ENCODE measurements at places on chromosomes 7 and 10.

DNA sequence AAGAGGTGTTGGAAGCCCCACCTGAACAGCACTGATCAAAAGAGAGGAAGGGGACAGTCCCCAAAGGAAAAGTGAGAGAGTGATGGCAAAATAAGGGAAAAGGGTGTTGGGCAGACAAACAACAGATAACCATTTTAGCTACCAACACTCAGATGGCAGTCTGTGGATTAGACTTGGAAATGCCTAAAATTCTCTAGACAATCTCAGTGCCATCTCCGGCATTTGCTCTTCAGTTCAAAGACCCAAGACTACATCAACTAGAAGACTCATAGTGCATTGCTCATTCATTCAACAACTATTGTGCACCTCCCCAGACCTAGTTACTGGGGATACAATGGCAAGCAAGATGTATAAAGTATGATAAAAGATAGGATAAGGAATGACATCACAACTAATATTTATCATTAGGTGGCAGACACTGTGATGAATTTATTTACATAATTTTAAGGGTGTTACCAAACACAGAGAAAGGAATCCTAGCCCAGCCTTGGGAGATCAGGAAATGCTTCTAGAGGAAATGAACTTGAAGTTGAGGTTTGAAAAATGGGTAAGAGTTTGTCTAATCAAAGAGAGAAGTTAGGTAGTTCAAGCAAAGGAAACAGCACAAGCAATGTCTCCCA is 109.3 kb upstream of the ARID5B start:
- no peak for DNase-seq

DNA sequence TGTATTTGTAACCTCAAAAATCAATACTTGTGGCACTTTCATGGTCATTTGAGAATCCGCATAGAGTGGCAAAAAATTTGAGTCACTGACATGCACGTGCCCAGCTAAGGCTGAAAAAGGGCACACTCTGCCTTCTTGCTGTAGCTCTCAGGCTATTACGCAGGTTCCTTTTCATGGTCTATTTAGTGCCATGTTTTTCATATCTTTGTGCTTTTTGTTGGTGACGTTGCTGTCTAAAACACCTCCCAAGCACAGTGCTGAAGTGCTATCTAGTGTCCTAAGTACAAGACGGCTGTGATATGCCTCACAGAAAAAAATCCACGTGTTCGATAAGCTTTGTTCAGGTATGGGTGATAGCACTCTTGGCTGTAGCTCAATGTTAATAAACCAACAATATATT is 50.9 kb downstream of the CREB3L2 start:
- DNase-seq: no peak

- no peak for DNase-seq
These were observed 6.7 kb upstream of the KLRG2 start for GRCh38 chr7:139490130-139490529.

DNA sequence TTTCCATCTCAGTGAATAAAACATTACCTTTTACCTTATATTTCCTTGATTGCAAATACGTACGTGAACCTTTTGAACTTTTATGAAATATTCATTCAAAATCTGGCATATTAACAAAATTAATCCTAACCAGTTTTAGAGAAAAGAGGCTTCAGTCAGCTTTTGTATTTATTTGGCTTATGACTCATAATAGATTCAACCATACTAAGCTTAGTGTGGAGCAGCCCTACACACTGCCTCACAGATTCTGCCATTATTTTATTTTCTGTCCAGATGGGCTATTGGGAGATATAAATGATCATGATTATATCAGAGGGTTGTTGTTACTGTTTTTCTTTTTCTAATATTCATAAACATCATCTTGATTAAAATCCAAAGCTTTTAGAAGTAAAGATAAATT is 325.5 kb downstream of the GPR37 start:
- no peak for DNase-seq

DNA sequence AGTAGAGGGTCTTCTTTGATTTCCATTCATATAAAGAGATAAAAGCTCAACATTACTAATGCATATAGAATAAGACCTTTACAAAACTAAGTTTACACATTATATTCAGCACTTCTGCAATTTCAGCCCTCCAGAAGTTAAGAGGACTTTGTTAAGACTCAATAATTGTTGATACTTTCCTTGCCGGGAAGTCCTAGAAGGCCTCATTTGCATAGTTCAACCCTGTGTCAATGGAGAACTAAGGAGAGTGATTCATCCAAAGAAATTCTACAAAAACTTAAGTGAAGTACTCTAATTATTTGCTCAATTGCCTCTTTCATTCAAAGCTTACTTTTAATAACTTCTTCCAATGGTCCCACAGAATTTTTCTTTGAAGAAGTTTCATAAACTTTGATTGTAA is 1060.3 kb upstream of the CELF2 start:
- peak; percentile 81 for DNase-seq

- no peak for DNase-seq
These were observed 3.1 kb upstream of the AIFM2 start for GRCh38 chr10:70135684-70136083.

DNA sequence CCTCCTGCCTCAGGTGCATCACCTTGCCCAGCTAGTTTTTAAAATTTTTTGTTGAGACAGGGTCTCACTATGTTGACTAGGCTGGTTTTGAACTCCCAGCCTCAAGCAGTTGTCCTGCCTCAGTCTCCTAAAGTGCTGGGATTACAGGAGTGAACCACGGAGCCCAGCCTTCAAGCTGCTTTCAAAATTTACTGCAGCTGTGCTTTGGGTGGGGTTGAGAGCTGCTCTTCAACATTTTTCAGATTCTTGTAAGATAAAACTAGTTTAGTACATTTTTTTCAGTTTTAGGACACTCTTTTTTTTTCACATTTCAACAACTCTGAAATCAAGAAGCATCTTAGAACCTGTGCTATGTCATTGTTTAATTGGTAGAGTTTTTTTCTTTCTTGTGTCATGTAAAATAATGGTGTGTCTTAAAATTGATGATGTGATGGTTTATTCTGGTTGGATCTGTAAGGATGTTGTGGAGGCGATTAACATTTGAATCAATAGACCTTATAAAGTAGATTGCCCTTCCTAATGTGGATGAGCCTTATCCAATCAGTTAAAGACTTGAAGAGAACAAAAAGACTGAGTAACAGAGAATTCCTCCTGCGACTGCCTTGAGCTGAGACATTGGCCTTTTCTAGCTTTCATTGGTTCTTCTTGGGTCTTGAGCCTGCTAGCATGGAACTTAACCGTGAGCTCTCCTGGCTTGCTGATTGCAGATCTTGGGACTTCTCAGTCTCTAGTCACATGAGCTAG is 13.5 kb downstream of the PLEKHA8 start:
- DNase-seq: peak; percentile 44

DNA sequence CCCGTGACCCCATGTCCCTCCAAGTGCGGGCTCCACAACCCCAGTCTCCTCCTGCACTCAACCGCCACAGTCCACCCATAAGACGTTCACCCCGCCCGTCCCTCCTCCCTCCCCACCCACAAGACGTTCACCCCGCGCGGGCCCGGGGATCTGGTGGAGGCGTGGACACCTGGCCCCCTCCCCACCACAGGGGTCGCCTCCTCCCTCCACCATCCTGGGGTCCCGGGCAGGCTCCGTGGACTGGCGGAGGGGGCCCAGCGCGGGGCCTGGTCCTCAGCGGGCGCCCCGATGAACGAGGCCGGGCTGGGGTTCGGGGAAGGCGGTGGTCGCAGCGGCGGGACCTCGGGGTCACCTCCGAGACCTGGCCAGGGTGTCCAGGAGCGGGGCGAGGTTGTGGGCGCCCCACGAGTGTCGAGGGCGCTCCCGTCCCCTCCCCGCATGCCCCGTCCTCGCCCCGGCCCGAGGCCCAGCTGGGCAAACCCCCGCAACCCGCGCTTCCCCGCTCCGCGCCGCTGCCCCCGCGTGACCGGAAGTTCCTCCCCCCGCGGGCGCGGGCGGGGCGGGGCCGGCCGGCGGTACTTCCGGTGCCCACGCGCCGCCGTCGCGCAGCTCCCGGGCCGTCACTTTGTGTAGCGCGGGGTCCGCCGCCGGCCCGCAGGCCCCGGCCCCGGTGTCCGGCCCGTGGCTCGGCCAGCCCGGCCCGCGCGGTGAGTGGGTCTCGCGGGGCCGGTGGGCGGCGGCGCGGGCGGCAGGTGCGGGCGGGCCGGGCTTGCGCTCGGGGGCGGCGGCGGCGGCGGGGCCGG is at the start of gene ZNF316:
ZNF316 (plus strand) TSS at position 578 of the 803 bp plus-strand sequence. CDS start 5,092 bp downstream, outside the sequence.
- DNase-seq: peak; percentile 51

GRCh38 chr7:924541-925231 is 29.8 kb downstream of the ADAP1 start:
- DNase-seq: no peak
